ENCODE measurements at places on chromosomes 12 and 14.

- no peak for DNase-seq
Observed at GRCh38 chr12:117142094-117142493, 42.9 kb upstream of the TESC start.

DNA sequence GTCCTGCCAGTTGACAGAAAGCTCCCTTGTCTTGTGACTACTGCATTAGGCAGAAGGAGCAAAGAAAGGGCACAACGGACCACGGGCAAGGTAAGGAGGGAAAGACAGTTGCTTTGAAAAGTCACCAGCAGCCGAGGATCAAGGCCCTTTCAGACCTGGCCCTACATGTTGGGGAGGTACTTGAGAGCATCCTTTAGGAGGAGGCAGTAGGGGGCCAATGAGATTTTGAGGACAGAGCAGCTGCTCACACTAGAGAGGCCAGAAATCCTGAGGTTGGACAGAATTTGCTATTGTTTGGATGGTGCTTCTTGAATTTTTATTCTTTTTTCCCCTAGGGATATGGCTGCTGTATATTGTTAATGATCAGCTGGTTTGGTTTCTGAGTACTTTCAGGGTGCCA is 135.5 kb upstream of the PZP start:
- no peak for DNase-seq

GRCh38 chr12:67520606-67521005 is 127.9 kb upstream of the DYRK2 start:
- peak; percentile 66 for DNase-seq

DNA sequence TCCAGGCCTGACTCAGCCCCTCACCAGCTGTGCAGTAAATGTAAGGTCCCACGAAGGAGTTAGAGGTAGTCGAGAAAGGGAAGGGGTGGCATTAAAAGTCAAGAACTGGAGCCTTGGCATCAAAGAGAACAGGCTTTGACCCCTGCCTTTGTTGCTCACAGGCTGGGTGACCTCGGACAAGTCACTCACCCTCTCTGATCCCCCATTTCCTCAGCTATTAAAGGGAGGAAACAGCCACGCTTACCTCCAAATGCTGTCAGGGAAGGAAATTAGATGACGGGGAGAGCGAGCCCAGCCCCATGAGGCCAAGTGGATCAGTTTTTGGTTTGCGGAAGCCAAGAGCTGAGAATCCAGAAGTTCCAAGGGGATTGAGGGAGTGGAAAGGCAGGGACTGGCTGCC is 104.9 kb upstream of the MYL2 start:
- DNase-seq = no peak

DNA sequence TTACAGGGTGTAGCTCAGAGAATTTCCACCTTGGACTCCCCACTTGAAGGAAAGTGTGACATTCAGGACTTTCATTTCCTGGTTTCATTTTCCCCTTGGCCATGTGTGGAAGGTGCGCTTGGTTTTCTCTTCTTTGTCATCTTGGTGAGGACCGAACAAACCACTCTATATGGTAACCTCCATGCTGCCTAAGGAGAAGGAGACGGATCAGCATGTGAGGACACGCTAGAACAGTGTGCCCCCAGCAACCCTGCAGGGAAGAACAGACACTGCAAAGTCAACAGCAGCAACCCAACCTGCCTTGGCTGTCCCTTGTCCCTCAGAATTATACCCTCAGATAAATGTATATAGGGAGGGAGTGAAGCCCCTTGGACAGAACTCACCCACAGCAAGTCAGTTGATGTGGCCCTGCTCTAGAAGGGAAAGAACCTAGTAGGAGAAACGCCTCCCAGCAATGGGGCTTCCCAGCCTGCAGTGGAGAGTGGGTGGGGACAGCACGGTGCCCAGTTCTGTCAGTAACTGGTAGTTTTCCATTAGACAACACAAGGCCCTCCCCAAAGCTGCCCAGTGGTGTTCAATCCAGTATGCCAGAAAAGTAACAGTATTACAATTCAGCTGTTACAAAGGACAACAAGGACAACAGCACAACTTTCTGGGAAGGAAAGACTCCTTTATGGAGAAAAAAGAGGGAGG is 18.9 kb upstream of the COCH start:
- DNase-seq = no peak

- DNase-seq = no peak
Observed at GRCh38 chr12:68391937-68392336, 59.8 kb upstream of the MDM1 start.

- DNase-seq = no peak
Observed at GRCh38 chr12:10453156-10453555, at the start of gene KLRC1. Gene KLRC1 (minus strand): TSS chr12:10453377. CDS start chr12:10451156, 2,221 bp downstream.

GRCh38 chr12:106566771-106567170 is 16.0 kb upstream of the RFX4 start:
- DNase-seq = no peak

- no peak for DNase-seq
Observed at GRCh38 chr12:83470749-83471148, 784.0 kb downstream of the TMTC2 start.

DNA sequence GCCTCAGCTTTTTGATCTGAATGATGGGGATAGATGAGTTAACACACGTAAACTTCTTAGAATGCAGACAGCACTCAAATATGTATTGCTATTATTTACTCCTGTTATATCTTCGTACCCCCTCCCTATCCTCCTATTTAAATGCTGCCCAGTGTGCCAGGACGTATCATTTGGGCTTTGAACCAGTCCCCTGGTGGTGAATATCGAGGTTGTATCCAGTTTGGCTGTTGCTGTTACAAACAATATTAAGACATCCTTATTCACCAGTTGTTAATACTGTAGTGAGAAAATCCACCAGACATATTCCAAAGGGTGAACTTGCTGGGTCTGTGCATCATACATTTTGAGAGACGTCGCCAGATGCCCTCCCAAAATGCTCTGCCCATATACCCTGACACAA is 51.5 kb upstream of the FOXN3 start:
- no peak for DNase-seq

- DNase-seq = peak; percentile 42
Observed at GRCh38 chr12:64746663-64747062, 12.5 kb downstream of the GNS start.

DNA sequence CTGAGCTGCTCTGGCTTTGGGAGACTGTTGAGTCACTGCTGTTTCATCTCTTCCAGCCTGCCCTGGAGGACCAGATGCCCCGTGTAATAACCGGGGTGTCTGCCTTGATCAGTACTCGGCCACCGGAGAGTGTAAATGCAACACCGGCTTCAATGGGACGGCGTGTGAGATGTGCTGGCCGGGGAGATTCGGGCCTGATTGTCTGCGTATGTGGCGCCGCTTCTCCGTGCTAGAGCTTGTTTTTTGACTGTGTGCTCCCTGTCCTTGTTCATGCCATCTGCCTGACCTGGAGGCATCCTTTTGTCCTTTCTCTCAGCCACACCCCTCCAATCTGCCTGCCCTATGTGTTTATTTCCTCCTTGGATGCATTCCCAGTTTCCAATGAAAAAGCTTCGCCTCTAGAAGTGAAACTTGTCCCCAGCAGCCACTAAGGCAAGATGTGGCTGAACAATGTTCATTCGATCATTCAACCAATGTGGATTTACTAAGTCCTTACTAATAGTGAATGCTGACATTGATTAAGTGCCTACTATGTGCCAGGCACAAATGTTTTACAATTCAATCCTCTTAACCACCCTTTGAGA is 98.6 kb downstream of the NT5DC3 start:
- DNase-seq = peak; percentile 10

DNA sequence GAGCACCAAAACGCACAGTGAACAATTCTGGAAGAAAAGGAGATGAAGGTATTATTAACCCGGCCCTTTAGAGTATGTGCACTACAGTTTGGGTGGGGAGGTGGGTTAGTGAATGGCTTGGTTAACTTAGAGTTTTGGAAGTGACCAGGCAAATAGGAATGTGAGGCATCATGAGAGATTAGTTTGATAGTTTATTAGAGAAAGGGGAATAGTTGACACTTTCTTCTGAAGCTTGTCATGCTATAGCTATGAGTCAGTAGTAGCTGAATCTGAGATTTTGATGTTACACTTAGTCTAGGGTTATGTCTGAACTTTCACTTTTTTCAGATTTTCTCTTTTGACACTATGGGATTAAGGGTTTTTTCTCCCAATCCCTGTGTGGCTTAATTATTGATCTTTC is 567.2 kb downstream of the SNAPC1 start:
- DNase-seq = peak; percentile 77

DNA sequence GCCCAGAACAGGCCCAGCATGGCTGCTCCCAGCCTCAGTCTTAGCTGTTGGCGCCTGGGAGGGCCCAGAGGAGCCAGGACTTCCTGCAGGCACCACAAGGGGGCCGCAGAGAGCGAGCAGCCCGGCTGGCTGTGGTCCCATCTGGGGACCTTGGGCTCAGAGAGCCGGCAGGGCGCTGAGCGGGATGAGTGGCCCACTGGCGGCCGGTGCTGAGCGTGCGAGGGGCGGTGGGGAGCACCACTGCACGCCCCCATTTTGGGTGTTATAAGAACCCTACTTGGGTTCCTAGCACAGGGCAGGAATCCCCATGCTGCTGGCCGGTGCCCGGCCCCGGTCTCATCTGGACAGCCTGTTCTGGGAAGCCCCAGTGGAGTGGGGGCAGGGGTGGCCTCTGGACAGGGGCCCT is 25.9 kb upstream of the CRIP2 start:
- DNase-seq = peak; percentile 57

DNA sequence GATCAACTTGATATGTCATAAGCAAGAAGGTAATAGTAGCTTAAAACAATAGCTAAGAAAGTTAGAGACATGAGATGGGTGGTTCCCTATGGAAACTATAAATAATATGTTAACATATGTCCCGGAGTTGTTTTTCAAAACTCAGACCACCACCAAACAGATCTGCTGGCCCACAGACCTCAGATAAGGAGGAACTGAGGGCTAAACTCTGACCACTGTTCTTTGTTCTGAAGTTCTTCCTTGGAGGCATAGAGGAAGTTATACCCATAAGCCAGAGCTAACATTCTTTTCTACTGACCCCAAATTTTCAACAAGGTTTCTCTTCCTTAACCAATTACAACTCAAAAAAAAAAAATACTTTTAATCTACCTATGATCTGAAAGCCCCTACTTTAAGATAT is 156.1 kb upstream of the FSCB start:
- no peak for DNase-seq

- DNase-seq = no peak
Observed at GRCh38 chr12:130448044-130448821, 110.5 kb downstream of the PIWIL1 start.

GRCh38 chr12:101557094-101557493 is 37.7 kb upstream of the MYBPC1 start:
- DNase-seq = peak; percentile 14

DNA sequence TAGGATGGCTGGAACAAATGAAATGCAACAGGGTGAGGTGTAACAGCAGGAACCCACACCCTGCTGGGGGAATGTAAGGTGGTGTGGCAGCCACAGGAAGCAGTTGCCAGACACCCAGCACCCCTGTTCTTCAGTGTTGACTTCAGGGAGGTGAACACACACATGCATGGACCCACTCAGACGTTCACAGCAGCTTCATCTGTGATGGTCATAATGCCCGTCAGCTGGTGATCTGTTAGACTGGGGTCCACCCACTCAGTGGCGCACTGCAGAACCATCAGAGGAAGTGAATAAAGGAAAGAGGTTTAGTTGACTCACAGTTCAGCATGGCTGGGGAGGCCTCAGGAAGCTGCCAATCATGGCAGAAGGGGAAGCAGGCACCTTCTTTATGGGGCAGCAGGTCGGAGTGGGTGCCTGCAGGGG is 22.7 kb upstream of the TEX22 start:
- DNase-seq = no peak

GRCh38 chr14:101957406-101958234 is 6.8 kb upstream of the DYNC1H1 start:
- DNase-seq = no peak

GRCh38 chr14:36675581-36675980 is 13.9 kb downstream of the PAX9 start:
- DNase-seq = no peak

DNA sequence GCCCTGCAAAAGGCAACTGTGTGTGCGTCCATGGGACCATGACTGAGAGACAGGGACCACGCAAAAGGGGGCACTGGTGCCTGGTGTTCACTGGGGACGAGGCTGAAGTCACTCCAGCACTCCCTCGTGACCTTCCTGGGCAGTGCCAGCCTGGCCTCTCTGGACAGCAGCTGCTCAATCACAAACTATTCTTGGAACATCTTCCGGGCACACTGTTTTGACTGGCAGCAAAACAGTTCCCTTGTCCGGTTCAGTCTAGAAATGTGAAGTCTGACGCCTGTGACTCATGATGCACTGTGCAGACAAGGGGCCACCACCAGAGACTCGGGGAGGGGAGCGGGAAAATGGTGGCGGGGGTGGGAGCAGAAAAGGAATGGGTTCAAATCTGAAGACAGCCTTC is 20.8 kb downstream of the SNRNP35 start:
- peak; percentile 40 for DNase-seq

- no peak for DNase-seq
Observed at GRCh38 chr14:58832095-58832521, 194.3 kb downstream of the DACT1 start.

DNA sequence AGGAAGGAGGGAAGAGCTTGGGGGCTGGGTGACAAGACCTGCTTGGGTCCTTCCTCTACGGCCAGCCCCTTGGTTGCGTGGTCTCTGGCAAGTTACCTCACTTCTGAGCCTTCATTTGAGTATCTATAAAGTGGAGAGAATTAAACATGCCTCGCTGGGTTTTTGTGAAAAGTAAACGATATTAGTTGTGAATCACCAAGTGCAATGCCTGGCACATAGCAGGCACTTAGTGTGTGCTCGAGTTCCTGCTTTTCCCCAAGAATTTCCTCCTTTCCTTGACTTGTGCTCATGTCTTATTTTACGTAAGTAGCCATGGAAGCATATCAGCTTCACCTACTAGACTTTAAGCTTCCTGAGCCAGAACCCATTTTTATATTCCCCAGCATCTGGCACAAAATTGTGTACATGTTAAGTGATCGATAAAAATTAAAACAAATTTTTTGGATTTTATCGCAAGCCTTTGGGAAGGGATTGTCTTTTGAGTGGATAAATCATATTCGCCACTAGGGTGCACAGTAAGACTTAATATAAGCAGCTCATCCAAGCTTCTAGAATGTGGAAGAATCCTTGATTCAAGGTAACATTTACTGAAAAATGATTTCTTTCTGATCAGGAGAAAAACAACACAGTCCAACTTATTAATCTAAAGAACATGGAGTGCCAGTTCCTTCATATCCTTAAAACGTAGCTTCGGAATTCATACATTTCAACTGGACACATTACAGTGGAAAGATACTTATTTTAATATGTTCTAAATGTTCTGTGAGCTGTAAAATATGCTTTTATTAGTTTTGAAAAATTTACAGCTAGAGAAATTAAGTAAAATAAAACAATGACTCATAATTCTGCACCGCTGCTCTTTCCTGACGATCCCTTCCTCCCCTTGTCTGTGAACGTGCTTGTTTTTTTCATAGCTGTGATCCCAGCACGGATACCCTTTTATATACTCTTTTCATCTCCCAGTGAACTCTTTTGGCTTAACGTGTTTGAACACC is 62.0 kb downstream of the SLC25A47 start:
- DNase-seq = peak; percentile 84
